Mesothelial cell of epicardium (in vitro differentiated cells): ENCODE measurements at places on chromosomes 6 and 20. TPM values are rescaled to one million over a fixed set of nuclear protein-coding genes. Genes with fewer than 3 reads are reported as not detected.

Gene PSORS1C1
- total RNA-seq: 0.29 to 1.1 TPM (median 0.72 TPM) in 3 replicates

Gene RAD21L1
- not detected in 3 replicates for total RNA-seq

Gene KCNQ2
- 9.7 to 11.8 TPM (median 10.0 TPM) in 3 replicates for total RNA-seq

Gene C20orf144
- 0.09 to 0.20 TPM (median 0.11 TPM) in 3 replicates for total RNA-seq

Gene RBM38
- 23.8 to 25.6 TPM (median 25.3 TPM) in 3 replicates for total RNA-seq

Gene GOPC
- 46.1 to 47.3 TPM (median 47.0 TPM) in 3 replicates for total RNA-seq

Gene ZC3H12D
- total RNA-seq: 0.44 to 0.72 TPM (median 0.47 TPM) in 3 replicates

Gene MPC1
- 12.4 to 14.3 TPM (median 12.7 TPM) in 3 replicates for total RNA-seq

DNA sequence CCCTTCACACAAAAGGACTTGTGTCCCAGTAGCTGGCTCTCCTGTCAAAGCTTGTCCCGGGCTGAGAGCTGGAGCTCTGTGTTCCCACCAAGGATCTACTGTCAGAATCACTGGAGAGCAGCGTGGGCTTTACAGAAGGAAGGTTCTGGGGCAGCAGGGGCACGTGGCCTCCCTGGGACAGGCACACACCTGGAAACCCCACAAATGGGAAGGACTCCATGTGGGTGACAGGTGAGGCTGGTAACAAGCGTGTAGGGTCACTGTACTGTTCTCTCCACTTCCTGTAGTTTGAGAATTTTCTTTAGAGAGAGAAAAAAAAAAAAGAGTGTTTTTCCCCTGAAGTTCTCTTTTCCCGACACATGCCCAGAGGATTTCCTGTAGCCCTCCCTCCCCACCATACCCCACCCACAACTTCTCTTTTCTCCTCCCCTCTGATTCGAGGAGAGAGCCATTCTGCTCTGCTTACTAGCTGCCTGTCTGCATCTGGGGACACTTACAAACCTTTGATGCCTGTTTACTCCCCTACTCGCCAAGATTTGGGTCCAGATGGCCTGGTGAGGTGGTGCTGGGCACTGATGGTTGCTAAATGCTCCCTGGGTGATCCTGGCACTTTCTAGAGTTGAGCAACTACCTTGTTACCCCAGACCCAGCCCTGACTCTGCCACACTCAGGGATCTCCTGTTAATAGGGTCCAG is 84.1 kb upstream of the SIRPA start:
- H3K4me1 ChIP-seq: peaks cover 7% of the 10 kb centered on the region
- peak overlapping the region; percentile 75 for H3K27ac ChIP-seq
- H3K4me3 ChIP-seq: no peak overlapping the region
- no peaks in the 10 kb centered on the region for H3K36me3 ChIP-seq

- no peaks in the 10 kb centered on the region for H3K36me3 ChIP-seq
- no peak overlapping the region for H3K27ac ChIP-seq
- no peak overlapping the region for H3K4me3 ChIP-seq
- no peaks in the 10 kb centered on the region for H3K4me1 ChIP-seq
- no peak for DNase-seq
These were observed 123.2 kb downstream of the PRND start for GRCh38 chr20:4844751-4845465.

DNA sequence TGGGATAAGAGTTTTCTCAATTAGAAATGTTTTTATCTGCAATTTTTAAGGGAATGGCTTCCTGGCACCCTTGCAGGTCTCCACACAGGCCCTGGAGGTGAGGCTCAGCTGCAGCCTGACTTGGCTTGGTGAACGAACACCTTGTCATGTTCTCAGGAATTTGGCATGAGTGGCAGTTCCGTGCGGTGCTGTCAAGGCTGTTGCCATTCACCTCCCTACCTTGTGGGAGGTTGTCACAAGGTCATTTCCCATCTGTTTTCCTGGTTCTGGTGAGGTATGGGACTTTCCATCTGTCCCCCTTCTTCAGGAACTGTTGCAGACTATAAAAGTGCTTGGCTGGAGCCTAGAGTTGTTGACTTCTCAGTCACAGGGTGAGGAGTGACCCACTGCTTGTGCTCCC is 82.9 kb downstream of the ELOVL4 start:
- no peaks in the 10 kb centered on the region for H3K36me3 ChIP-seq
- no peak overlapping the region for H3K27ac ChIP-seq
- no peaks in the 10 kb centered on the region for H3K27me3 ChIP-seq
- no peak overlapping the region for H3K4me3 ChIP-seq
- DNase-seq: no peak
- peaks cover 19% of the 10 kb centered on the region for H3K4me1 ChIP-seq

DNA sequence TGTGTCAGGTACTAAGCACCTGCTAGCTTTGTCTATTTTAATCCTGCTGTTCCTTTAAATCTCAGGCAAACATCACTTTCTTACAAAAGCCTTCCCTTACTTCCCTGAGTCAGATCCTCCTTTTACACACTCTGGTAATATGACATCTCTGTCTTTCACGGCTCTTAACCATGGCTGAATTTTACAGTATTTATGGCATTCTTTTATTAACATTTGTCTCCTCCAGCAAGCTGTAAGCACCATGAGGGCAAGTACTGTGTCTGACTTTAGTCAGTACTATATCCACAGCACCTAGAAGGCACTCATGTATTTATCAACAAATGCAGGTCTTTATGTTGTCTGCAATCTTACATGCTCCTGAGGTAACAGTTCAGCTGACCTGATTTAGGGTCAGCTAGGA is 33.7 kb upstream of the HBS1L start:
- H3K36me3 ChIP-seq: no peaks in the 10 kb centered on the region
- peaks cover 20% of the 10 kb centered on the region for H3K27me3 ChIP-seq
- no peak overlapping the region for H3K27ac ChIP-seq
- DNase-seq: no peak

GRCh38 chr6:40972814-40973213 is 66.2 kb downstream of the UNC5CL start:
- H3K4me1 ChIP-seq: no peaks in the 10 kb centered on the region
- H3K27me3 ChIP-seq: peaks cover 33% of the 10 kb centered on the region
- no peak overlapping the region for H3K4me3 ChIP-seq
- H3K36me3 ChIP-seq: no peaks in the 10 kb centered on the region

DNA sequence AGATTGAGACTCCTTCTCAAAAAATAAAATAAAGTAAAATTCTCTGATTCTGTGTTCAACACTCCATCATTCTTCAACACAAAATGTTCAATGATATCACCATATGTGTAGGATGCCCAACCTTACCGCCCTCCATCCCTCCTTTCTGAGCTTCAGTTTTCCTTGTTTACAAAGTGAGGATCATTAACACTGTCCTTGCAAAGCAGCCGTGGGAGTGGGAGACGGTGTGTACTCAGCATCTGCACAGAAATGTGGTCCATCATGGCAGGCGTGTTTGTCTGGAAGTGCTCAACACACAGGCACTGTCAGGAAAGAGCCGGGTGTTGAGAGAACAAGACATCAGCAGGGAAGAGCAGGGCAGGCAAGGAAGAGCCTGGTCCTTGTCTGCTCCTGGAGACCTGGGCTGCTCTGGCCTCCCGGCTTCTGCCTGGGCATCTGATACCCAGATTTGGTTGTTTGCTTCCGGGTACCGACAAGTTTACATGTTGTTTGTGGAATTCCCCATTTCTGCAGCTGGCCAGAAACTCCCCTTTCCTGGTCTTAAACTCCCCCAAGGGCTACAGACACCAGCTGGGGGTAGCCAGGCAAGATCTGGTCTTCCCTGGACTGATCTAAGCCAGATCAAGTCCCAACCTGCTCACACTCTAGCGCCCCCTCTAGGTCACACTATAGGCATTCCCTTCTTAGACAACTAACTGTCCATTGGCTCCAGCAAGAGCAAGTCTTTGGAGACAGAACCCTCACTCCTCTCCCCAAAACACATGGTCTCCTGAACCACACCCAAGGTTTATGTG is 26.7 kb upstream of the TTPAL start:
- no peak overlapping the region for H3K4me3 ChIP-seq
- no peak overlapping the region for H3K27ac ChIP-seq
- no peaks in the 10 kb centered on the region for H3K27me3 ChIP-seq
- H3K36me3 ChIP-seq: no peaks in the 10 kb centered on the region
- DNase-seq: no peak

DNA sequence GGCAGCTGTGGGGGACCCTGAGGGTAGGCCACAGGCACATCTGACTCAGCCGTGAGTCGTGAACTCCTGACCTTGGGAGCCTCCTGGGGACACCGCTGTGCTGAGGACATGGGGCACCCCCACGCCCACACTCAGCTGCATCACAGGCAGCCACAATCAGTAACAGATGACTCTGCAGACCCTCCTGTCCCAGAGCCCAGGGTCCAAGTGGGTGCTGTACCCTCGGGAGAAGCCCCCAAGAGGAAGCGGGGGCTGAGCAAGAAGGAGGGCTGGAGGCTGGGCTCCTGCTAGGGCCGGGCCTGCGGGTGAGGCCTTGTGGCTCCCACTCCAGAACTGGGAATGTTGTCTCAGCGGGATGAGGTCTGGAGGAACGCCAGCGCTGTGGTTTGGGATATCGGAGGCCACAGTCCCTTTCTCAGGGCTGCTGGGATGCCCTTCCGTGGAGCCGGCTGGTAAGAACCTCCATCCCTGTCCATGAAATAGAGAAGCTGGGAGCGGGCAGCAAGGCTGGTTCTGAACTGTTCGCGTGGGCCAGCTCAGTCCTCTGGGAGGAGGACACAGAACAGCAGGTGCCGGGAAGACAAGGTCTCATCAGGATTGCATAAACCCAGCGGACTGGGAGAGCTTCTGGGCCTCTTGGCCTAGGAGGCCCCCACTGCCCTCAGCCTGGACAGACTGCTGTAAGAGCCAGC is 3.1 kb upstream of the LAMA5 start:
- no peaks in the 10 kb centered on the region for H3K27me3 ChIP-seq
- no peak overlapping the region for H3K4me3 ChIP-seq
- H3K36me3 ChIP-seq: peaks cover 2% of the 10 kb centered on the region
- peak overlapping the region; percentile 73 for H3K27ac ChIP-seq
- H3K4me1 ChIP-seq: peaks cover 37% of the 10 kb centered on the region
- DNase-seq: no peak

DNA sequence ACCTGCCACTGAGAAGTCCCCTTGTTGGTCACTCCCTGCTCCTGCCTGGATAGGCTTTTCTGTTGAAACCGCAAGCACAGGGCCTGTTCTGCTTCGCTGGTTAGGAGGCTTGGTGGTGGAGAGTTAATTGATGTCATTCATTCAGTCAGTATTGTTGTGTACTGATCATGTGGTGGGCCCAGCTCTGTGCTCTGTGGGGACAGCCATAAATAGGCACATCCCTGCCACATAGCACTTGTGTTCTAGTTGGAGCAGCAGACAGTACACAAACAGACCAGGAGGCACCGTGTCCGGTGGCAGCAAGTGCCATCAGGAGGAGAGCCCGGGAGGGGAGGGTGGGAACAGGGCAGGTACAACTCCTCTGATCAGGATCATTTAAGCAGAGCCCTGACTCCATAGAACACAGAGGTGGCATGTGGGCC is 155.2 kb upstream of the INSM1 start:
- H3K36me3 ChIP-seq: no peaks in the 10 kb centered on the region
- H3K27me3 ChIP-seq: peaks cover 10% of the 10 kb centered on the region
- DNase-seq: no peak

- peaks cover 3% of the 10 kb centered on the region for H3K36me3 ChIP-seq
- H3K4me1 ChIP-seq: peaks cover 15% of the 10 kb centered on the region
- H3K27ac ChIP-seq: no peak overlapping the region
- DNase-seq: no peak
- H3K27me3 ChIP-seq: no peaks in the 10 kb centered on the region
- H3K4me3 ChIP-seq: no peak overlapping the region
These were observed 72.8 kb downstream of the MAP3K5 start for GRCh38 chr6:136719280-136720044.

DNA sequence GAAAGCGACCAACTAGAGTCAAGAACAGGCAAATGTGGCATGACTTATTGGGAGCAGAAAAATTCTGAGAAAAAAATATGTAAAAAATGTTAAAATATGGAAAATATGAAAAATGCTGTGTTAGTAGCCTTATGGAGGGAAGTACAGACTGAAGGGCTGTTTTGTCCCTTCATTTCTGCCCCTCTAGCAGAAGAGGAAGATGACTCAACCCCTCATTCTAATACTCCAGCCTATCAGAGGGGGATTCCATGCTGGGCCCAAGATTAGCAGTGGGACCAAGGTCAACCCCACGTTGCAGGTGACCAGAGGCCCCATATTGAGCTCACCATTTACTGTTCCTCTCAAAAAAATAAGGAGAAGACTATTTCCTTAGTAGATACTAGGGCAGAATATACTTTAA is 8.4 kb downstream of the MUC21 start:
- H3K36me3 ChIP-seq: peaks cover 2% of the 10 kb centered on the region
- peaks cover 5% of the 10 kb centered on the region for H3K4me1 ChIP-seq
- no peak overlapping the region for H3K27ac ChIP-seq
- no peak for DNase-seq
